Stimulated activated CD4-positive, alpha-beta T cell treated with anti-CD3 and anti-CD28 coated beads, Interleukin-12 subunit alpha, Interleukin-12 subunit beta, amount 100 ng/mL, for 48 hours (primary cell): ENCODE measurements at places on chromosomes 16 and 17.

DNA sequence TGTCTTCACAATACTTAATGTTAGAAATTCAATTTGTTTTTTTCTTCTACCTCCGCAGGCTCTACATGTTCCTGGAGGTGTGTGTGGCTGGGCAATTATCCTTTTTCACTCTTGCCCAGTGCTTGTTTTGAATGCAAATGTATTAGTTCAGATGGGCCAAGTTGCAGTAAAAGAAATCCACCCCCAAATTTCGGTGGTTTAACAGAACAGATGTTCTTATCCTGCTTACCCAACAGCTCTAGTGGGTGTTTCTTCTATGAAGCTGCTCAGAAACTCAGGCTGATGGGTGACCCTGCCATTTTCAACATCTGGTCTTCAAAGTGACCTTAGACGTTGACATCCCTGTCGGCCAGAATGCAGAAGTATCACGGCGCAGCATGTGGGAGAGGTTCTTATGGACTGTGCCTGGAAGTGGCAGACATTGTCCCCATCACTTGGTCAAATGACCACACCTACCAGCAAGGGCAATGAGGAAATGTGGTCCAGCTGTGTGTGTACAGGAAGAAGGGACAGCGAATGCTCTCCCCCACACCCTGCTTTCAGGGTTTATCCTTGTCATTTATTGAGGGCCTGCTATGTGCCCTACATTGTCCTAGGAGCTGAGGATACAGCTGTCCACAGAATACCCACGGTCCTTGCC is 157.3 kb downstream of the CDH13 start:
- no peak for DNase-seq

- no peak for DNase-seq
These were observed at the start of gene HES7 for GRCh38 chr17:8123695-8124349. Gene HES7, minus strand, starts transcription at chr17:8124106. Its CDS starts 22 bp downstream, at chr17:8124084.

DNA sequence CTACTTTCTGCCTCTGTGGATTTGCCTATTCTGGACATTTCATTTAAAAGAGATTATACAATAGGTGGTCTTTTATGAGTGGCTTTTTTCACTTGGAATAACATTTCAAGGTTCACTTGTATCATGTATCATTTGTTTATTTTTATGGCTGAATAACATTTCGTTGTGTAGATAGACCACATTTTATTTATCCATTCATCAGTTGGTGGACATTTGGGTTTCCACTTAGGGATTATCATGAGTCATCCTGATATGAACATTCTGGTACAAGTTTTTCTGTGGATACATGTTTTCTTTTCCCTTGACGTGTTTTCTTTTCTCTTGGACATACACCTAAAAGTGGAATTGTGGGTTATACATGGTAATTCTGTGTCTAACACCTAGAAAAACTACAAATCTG is 25.3 kb downstream of the PRSS54 start:
- DNase-seq = no peak

DNA sequence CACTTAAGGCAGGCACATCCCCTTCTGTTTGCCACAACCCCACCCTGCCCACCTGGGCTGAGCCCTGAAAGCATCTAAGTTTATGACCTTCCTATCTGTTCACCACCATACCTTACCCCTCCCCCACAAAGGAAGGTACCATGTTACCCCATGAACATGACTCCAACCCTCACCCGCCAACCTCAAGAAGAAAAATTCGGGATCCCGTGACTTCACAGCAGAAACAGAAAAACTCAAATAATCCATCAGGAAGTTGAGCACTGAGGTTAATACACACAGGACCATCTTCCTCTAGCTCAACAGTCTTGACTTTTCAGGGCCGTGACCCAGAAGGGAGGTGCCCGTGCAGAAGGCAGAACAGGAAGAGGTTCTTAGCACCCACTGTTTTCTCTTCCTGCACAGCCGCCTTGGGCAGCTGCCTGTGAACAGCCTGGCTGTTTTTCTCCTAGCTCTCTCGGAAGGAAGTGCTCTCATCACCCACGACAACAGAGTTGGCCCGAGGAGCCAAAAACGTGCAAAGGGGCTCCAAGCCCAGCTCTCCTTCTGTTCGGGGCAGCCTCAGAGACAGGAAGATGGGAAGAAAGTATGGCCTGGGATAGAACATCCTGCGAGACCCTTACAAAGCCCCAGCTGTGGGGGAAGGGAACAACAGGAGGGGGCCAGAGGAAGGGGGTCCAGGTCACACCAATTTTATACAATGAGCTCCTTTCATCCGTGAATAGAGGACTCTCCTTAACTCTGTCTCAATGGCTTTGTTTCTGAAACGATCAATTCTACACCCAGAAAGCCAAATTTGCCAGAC is 101.1 kb downstream of the XYLT1 start:
- no peak for DNase-seq

DNA sequence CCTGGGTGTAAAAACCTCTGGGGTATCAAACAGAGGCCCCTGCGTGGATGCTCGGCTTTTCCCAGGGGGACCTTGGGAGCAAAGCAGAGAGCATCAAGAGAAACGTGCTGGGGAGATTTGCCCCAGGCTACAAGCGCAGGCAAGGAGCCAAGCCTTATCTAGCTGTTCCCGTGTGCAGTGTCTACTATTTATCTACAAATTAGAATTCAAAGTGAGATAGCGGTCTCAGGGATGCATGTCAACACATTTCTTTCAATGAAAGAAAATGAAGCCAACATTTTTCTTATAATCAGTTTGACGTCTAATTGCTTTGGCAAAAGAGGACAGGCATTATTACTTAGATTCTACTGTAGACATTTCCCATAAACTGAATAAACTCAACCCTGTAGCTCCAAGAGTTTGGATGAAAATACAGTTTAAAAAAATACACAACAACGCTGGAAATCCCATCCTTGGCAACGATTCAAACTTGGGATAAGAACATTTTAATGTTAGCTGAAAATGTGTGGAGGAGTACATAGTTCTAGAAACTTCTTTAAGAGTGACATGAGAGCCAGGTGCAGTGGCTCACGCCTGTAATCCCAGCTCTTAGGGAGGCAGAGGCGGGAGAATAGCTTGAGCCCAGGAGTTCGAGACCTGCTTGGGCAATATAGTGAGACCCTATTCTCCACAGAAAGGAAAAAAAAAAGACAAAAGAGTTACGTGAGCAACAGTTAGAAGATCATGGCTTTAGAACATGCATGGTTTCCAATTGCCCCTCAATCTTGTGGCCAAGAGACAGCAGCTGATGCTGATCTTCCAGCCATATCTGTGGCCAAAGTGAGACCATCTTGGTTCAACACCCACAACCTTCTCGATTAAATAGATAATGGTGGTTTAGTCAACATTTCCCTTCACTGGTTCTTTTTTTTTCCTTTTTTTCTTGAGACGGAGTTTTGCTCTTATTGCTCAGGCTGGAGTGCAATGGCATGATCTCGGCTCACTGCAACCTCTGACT is 7.2 kb downstream of the SPNS3 start:
- DNase-seq = no peak

GRCh38 chr17:35359398-35359797 is 14.0 kb downstream of the SLFN11 start:
- DNase-seq = no peak

DNA sequence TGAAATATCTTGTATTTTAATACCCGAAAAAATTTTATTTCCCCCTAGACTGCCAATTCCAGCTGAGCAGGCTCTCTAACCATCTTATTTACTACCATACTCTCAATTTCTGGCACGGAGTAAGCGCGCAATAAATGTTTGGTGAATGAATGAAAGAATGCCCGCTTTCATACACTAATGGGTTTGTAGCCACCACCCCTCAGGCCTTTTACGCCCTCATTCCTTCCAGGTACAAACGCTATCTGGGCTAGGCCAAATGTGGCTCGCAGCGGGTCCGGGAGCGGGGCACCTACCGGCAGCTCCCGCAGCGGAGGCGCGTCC is 536 bp upstream of the PLD2 start:
- DNase-seq = no peak

DNA sequence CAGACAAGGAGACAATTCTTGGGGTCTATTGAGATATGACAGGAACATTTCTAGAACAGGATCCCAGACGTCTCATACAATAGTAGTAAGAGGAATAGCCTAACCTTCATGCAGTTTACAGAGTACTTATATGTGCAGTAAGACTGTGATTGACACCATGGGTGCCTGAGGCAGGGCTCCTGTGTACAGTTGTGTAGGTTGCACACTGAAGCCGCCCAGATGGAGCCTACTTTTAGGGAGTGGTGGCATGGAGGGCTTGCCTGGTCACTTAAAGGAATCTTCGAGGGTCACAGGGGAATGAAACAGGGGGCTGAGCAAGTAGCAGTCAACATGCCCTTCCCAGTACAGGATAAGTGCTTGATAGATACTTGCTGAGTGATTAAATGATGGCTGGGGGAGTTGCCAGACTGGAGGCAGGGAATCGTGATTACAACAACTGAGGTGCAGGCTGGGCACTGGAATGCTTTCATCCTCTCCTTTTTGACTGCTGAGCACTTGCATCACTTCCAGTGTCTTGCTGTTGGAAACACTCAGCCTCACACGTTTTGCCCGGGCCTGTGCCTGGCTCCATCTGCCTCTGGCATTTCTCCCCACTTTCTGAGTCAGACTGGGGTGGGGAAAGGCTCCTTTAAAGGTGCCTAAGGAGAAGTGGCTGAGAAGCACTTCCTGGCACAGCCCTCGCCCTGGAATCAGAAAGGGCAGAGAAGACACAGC is 71.0 kb downstream of the COPRS start:
- DNase-seq = no peak

GRCh38 chr17:13162361-13162760 is 144.5 kb upstream of the ELAC2 start:
- DNase-seq = no peak

DNA sequence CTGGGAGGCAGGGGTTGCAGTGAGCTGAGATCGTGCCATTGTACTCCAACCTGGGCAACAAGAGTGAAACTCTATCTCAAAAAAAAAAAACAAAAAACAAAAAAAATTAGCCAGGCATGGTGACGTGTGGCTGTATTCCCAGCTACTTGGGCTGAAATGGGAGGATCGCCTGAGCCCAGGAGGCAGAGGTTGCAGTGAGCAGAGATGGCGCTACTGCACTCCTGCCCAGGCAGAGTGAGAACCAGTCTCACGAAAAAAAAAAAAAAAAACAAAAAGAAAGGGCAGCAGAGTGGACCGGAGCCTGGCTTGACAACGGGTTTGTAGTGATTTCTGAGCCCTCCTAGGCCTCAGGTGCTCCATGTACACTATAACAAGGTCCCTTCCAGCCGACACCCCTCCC is 33.1 kb downstream of the PEMT start:
- no peak for DNase-seq

DNA sequence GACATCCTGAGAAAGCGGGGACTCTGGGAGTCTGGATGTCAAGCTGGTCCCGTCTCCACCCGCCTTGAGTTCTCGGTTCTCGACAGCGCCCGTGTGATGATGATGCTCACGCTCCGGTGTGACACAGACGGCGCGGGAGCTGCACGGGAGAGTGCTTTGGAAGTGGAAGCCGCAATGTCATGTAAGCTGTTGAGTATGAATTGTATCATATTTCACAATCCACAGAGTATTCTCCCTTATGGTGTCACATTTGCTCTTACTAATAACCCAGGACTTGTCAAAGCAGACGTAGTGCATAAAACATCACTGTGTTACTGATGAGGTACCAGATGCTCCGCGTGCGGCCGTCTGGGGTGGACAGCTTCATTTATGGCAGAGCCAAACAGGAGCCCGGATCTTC is 217.5 kb upstream of the CHMP6 start:
- no peak for DNase-seq

DNA sequence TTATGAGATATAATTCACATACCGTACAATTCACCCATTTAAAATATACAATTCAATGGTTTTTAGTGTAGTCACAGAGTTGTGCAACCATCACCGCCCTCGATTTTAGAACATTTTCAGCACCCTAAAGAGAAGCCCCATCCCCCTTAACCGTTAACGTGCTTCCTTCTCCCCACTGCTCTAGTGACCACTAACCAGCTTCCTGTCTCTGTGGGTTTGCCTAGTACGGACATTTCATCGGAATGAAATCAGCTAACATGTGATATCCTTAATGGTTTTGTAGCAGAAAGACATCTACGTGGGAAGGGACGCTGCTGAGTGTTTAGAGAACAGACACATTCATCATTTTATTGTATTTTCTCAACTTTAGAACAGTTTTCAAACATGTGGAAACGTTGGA is 80.8 kb upstream of the HSBP1 start:
- DNase-seq = no peak
